Pulmonary artery endothelial cell (primary cell): ENCODE measurements at places on chromosomes 3 and 15.

- DNase-seq, result no peak
These were observed 132.7 kb downstream of the ADAMTS17 start for GRCh38 chr15:100208921-100209603.

GRCh38 chr3:33982269-33982798 is 183.9 kb downstream of the PDCD6IP start:
- DNase-seq, result no peak

- DNase-seq, result no peak
These were observed 6.5 kb upstream of the GPR176 start for GRCh38 chr15:39926526-39926925.

DNA sequence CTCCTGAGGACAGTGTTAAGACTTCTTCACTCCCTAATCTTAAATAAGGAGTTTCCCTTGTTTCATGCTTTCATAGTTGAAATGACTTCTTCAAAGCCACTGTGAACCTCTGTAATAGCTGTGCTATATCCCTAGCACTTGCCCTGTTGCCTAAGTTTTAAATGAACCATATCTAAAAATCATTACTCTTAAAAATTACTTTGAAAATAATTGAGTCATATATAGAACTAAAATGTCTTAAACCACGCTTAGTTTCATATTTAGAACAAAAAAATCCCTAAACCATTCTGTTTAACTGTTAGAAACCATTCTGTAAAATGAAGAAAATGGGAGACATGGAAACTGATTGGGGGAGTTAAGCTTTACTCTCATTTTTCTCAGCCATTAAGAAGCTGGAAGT is 29.8 kb downstream of the DNAJC19 start:
- DNase-seq, result no peak

DNA sequence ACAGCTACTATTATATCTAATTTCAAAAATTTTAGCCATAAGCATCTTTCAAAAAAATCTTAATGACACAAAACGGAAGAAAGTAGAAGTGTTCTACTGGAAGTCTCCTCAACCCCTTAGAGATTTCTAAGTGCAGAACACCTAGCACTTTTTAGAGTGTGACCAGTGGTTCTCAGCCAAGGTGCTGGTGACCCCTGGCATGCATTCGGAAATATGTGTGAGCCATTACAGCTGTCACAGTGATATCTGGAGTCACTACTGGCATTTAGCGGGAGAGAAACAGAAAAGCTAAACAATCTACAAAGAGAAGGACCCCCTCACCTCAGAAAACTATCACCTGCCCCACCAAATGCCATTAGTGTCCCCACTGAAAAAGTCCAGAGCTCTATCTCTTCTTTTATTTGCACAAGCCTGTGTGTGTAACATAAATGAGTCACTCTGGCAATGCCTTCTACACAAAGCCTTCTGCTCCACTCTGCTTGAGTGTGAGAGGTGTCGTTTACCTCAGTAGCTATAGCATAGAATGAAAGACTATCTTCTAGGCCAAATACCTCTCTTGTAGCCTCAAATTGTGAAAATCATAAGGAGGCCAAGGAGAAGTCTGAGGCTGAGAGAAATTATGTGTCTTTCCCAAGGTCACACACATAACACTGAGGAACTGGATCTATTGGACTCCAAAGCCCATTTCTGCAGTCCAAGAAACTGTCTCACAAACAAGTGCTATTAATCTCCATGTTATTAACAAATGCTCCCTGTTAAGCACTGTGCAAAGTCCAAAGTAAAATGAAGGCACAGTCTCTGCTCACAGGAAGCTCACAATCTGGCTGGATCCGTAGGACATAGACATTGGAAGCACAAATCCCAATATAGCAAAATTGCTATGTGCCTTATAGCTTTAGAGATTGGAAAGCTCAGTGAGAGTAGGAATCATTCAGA is 28.5 kb upstream of the KCNMB2 start:
- DNase-seq, result no peak

DNA sequence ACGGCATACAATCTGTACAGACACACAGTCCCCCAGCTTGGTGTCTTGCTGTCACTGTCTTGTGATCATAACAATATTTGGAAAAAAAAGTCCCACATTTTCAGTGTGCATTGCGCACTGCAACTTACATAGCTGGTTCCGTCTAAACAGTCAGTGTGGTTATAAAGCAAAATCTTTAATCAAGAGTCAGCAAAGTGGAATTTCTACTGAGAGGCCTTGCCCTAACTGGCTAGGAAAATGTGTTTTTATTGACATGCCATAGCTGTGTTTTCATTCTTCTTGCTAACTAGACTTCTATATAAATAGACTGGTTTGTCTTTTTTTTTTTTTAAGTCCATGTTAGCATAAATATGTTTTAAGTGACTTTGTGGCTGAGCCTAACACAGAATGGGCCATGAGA is 174.8 kb downstream of the POLR2M start:
- DNase-seq, result no peak

DNA sequence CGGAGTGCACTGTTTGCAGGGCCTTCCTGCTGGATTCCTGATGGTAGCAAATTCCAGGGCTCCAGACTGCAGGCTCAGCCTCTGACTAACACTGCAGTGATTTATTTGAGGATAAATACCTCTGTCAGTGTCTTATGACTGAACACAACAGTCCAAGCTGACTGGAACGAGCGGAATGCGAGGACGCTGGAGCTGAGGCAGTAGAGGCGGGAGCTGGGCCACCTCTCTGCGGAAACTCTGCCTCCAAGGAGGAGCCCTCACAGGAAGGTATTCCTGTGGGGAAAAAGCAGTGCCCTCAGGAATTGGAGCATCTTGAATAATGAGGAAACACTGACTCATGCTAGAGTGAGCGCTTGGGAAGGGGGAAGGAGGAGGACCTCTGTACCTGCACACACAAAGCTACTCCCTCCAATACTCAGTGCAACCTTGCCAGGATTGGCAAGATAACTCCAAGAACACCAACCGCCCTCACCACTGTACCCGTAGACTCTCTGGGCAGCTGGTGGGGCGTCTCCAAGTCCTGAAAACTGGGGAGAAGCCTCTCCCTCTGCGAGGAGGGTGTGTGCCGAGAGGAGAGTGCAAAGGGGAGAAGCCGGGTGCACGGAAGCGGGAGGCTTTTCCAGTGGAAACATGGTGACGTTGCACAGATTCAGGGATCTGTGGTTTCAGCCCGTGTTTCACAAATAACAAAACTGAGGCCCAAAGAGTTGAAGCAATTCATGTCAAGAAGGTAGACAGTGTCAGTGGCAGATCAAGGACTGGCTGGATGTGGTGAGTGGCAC is 43.0 kb downstream of the VGLL4 start:
- DNase-seq, result peak; percentile 89

- no peak for DNase-seq
These were observed 268.8 kb downstream of the NR2F2 start for GRCh38 chr15:96599268-96599667.

DNA sequence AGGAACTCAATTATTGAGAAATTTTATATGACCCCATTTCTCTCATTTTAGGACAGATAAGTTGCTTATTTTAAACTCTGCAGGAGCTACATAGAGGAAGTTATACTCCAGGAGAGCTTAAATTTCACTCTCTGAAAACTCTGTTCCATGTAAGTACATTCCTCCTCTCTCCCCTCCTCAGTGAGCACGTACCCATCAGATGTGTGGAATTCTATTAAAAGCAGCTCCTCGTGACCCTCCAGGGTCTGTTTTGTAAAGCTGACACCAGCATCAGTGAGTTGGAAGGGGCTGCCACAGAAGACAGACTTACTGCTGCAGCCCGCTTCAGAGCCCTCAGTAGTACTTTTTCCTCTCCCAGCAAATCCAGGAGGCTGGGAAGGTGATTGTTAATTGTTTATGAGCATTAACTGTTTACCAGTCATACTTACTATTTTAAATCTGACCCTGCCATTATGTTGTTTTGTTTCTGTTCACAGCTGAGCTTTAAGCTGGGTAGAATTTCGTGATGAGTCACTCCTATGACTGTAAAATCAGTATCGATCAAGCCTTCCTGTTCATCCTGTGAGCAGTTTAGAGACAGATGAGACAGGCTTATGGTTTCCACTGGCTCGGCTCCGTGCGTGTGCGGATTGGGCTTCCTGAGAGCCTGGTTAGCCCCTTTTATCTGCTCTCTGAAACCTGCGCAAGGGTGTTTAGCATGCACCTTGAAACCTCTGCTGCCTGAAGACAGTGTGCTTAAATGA is 20.4 kb downstream of the IGF1R start:
- no peak for DNase-seq

- no peak for DNase-seq
These were observed 26.2 kb upstream of the ARL8B start for GRCh38 chr3:5095886-5096285.

DNA sequence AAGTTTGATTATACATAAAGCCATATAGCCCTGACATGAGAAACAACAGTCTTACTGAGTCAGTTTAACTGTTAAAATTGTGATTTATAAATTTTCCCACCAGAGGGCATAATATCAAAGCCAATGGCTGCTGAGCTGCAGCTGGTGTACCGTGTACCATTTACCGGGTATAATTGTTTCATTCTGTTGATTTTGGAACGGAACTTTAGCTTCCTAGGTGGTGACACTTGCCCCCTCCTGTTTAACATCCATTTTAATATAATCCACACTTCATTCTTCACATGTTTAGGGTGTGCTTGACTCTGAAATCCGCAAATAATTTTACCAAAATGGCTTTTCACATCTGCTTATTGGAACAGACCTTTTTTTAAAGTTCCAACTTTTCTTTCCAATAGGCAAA is 72.8 kb downstream of the SLC9A9 start:
- no peak for DNase-seq

GRCh38 chr3:110910346-110910955 is 161.2 kb upstream of the NECTIN3 start:
- no peak for DNase-seq

GRCh38 chr3:99499235-99500158 is 138.9 kb upstream of the COL8A1 start:
- peak; percentile 29 for DNase-seq

DNA sequence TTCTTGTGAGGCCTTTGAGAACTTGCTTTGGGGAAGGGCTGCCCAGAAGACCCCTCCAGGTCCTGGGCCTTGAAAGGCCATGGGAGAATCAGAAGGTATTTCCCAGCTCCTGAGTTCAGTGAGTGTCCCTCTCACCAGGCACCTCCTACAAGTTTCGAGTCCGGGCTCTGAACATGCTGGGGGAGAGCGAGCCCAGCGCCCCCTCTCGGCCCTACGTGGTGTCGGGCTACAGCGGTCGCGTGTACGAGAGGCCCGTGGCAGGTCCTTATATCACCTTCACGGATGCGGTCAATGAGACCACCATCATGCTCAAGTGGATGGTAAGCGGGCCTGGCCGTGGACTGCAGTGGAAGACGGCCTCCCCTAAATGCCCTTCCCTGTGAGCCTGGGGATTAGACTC is 68.3 kb downstream of the BOC start:
- no peak for DNase-seq

- DNase-seq, result no peak
These were observed 13.6 kb upstream of the CORO2B start for GRCh38 chr15:68565234-68565633.

- DNase-seq, result peak; percentile 40
These were observed 410 bp downstream of the LRRC49 start for GRCh38 chr15:70892912-70893560.

- DNase-seq, result no peak
These were observed 4.2 kb upstream of the TLR9 start for GRCh38 chr3:52229656-52230055.

GRCh38 chr3:64894006-64894405 is 206.2 kb upstream of the ADAMTS9 start:
- DNase-seq, result no peak

DNA sequence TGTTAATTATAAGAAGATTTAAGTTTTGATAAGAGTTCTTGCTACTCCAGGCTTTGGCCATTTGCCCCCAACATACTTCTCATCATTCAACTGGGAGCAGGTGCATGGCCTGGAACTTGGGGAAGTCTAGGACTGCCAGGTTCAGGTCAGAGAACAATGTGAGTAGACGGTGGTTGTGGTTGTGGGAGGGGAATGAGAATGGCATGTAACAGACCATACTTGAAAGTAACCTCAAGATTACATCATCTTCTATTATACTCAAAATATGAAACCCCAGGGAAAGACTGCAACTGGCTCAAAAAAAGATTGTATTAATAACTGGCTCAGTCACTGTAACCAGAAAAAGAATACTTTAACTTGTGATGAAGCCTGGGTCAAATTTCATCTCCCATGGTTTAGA is 364.9 kb upstream of the DPPA4 start:
- DNase-seq, result no peak

DNA sequence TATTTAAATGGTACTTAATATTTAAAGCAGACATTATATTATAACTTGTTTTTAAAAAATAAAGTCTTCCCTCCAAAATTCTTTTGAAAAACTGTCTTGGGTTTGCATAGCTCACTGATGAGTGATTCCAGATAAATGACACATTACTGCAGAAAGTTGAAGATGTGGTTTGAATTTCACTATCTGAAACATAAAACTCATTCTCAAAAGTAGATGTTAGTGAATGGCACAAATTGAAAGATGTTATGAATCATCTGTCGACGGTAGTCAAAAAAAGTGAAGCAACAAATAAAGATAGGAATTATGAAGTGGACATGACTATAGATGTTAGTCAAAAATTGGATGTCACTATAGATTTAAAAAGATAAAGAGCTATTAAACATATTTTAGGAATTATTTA is 280.5 kb downstream of the GAP43 start:
- DNase-seq, result no peak

DNA sequence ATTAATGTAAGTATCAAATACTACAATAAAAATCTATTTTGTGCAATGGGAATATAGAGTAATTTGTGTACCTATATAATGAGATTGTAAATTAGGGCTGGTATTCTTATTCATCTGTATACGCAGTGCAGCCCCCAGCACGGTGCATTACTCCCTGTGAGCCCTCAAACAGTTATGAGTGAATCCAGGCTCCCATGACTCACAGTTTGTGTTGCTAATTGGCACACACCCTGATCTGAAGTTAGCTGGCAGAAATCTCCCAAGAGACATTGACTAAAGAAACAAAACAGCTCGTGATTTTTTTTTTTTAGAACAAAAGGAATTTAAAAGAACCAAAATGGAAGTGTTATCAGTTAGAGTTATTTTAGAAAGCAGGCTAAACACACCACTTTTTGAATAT is 15.7 kb downstream of the GK5 start:
- DNase-seq, result peak; percentile 66

DNA sequence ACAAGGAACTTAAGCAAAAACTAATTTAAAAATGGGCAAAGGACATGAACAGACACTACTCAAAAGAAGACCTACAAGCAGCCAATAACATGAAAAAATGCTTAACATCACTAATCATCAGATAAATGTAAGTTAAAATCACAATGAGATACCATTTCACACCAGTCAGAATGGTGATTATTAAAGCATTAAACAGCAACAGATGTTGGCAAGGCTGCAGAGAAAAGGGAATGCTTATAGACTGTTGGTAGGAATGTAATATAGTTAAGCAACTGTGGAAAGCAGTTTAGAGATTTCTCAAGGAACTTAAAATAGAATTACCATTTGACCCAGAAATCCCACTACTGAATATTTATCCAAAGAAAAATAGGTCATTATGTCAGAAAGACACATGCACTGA is 482.2 kb downstream of the SQOR start:
- DNase-seq, result no peak

- DNase-seq, result no peak
These were observed 584 bp upstream of the LARS2 start for GRCh38 chr3:45387636-45388348.
